AG09309 (cell line): ENCODE measurements at places on chromosomes 3 and 15.

- DNase-seq = no peak
Observed at GRCh38 chr3:143850877-143851276, 2.6 kb upstream of the SLC9A9 start.

DNA sequence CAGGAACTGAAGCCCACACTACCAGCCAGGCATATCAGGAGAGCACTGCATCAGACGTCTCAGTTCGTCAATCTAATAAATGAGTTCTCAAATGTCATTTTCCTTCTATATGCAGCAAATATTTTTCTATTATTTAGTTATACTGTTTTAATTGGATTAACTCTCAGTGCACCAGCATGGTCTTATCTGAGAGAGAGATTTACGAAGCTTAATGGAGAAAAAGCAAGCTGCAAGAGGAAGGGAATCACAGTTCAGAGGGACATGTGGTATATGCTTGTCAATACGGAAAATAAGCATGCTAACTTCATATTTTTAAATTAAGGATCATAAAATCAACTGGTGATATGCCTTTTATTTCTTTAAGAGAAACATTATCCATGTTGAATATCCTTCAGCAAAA is 213.1 kb upstream of the NECTIN3 start:
- DNase-seq = no peak

DNA sequence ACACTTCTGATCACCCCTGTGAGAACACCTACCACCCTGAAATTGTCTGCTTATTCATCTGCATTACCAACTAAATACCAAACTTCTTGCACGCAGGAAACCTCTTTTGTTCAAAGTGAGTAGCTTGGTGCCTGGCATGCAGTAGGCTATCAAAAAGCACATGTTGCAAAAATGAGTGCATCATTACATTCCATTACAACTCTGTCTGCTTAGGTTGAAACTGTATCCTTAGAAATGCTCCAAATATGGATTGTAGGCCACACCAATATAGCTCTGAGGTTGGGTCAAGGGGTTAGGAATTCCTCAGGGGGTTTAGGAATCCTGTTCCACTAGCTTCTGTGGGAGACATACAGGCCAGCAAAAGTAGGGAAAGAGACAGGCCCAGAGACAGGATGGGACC is 107.2 kb downstream of the THRB start:
- DNase-seq = no peak

DNA sequence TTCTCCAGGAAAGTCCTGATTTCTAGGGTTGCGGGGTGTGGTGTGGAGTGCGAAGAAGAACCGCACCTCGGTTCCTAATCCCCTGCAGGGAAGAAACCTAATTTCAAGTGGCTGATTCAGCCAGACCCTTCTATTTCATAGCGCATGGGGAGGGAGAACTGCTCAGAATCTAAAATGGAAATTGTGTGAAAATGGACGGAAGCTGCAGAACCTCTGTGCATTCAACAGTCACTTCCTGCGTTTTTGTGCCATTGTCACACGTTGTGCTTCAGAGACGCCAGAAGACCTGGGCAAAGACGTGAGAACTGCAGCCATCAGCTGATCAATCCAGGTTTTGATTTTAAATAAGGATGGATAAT is 1.2 kb downstream of the SIDT1 start:
- DNase-seq = no peak

DNA sequence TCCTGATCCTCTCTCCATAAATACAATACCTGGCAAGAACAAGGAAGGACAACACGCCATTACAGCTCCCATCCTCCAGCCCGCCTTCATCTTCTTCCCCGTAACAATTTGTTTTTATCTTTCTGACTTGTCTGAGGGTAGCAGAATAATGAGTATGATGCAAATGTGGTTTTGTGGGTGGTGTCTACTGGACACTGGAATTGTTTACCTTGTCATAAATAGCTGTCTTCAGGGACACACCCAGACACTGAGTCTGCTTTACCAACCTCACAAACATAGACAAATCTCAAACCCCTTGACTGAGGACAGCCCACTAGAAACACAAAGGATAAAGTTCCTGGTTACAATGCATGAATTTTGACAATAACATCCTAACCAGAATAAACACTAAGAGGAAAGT is 13.4 kb downstream of the WDR72 start:
- DNase-seq = no peak

DNA sequence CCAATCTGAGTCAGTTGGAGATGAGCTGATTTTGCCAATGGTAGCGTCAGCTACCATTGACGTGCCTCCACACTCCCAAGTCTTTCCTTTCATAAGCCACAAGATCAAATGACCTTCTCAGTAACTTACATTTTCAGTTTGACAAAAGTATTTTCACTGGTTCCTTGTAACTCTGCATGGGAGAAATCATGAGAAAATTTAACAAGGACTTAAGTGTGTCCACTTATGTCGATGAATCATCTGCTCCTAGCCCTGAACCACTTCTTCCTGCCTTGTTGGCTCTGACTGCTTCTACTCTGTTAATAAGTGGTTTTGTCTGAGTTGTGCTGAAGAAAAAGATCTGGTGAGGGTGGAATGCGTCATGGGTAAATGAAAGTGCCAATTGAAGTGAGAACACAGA is 101.2 kb downstream of the NFKBIZ start:
- DNase-seq = peak; percentile 99

DNA sequence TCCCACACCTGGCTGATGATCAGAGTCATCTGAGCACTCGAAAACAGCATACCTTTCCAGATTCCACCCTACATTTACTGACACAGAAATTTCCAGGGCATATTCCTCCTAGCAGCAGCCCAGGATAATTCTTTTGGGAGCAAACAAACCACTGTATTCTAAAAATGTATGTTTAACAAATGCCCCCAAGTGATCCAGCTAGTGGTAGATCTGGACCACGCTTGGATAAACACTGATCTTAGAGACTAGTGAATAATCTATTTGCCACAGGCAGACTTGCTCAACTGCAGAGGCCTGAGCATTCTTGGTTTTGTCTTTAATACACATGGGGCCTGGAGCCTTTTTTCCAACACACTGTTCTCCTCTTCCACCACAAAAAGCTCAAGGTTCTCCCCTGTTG is 89.6 kb downstream of the TM4SF4 start:
- DNase-seq = no peak

DNA sequence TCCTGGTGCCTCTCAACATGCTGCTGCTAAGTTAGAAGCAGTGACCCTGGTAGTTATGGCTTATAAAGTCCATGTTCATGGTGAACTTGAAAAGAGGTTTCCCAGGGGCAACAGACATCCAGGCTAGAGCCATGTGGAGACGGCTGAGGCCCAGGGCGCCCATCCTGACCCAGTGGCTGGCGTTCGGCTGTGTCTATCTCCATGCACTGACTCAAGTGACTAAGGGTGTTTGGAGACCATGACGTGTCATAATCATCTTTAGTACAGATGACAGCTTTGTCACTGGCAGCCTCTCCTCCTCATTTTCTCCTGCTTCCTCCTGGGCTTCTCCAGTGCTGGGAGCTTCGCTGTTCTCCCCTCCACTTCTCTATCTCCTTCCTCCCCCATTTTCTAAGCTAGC is 287.4 kb upstream of the LYSMD4 start:
- no peak for DNase-seq

GRCh38 chr3:38149708-38150107 is 11.2 kb downstream of the MYD88 start:
- no peak for DNase-seq

DNA sequence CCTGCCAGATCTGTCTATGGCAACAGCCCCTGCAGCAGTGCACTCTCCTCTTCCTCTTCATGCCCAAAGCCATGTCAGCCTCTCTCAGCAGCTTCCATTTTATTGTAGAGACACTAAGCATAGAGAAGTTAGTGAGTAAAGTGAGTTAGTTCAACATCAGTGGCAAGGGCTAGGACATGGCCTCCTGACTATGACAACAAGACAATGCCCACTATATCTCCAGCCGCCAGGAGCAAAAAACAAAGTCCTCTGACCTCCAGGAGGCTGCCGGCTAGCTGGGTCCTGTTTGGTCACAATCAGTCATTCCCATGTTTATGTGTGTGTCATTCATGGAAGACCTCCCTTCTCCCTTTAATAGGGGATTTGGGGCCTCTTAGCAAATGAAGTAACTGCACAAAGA is 14.9 kb downstream of the NR1I2 start:
- no peak for DNase-seq

DNA sequence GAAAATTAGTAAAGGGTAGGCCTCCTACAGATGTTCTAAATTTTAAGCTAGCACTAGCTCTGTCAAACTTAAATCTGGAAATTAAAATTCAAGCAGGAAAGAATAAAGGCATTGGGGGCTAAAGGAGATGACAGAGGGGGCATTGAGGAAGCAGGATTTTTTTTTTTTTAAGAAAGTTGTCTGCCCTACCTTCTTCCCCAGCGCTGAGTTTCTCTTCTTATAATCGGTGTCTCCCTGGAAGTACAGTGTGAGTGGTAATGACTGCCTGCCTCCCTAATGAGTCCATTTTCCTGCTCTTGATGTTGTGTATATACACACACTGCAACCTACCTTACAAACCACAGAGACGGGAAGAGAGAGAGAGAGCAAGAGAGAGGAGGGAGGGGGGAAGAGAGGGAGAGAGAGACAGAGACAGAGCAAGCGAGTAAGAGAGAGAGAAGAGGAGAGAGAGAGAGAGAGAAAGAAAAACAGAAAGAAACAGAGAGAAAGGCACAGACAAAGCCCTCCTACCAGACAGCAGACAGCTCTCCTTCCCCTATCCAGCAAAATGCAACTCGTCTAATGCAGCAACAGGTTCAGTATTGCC is 47.0 kb downstream of the ZBTB20 start:
- DNase-seq = peak; percentile 25

GRCh38 chr3:155661042-155661441 is 83.8 kb downstream of the PLCH1 start:
- DNase-seq = no peak

DNA sequence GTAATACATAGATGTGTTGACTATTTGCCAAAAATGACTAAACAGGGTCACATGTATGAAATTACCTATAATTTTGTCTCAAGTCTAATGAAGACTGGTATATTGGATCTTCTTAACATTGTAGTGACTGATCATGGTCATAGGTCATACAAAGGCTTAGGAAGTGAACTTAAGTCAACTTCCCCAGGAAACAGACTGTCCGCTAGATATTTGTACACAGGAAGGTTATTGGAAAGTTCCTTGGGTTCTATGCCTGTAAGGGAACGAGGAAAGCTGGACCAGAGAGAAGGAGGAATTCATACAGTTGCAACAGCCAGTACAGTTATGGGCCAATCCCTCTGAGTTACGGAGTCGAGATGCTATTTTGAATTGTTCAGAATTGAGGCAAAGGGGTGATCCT is 462.0 kb upstream of the THRB start:
- DNase-seq = no peak

GRCh38 chr3:73759297-73759711 is 134.6 kb upstream of the PDZRN3 start:
- DNase-seq = no peak

DNA sequence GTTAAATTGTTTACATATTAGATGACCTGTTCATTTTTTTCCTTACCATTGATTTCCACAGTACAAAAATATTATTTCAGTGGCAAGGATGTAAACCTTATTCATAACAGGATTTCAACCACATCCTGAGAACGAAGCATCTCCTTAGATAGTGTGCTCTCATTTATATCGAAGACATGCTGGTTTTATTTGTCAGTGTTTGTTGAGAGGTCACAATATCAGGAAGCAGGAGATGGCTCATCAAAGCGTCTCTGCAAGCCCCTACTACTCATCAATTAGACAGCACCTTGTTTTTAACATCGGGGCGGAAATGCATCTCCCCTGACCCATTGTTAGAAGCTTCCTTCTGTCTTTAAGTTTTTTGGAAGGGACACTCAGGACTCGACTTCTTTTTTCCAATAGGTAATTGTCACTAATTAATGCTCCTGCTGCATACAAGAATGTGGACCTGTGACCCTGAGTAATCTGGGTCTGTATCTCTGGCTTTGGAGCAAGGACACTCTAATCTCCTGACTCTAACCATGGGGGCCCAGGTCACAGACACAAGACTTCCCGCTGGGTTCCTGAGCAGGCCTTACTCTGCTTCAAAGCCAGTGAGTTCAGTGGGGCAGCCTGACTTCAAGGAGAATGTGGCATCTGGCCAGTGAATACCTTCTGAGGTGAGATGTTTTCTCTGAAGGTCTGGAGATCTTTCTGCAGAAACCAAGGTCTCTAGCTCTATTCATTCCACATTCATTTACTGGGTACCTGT is 50.3 kb downstream of the MECOM start:
- no peak for DNase-seq

- DNase-seq = no peak
Observed at GRCh38 chr3:38805004-38805403, 11.0 kb downstream of the SCN10A start.

DNA sequence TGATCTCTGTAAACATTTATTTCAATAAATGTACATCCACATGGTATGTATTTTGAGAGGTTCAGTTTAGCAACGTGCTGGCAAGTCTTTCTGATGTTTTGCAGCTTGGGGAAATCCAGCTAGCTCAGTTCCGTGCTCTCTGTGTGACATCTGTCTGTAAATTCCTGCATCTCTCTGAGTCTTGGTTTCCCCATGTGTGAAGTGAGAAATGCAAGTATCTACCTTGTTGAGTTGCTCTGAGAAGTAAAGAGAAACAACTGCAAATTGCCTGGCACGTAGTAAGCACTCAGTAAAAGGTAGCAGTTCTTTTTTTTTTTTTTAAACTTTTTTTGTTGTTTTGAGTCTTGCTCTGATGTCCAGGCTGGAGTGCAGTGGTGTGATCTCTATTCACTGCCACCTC is 30.2 kb upstream of the MORF4L1 start:
- no peak for DNase-seq

GRCh38 chr3:171528102-171528501 is 67.9 kb upstream of the TNIK start:
- DNase-seq = no peak

- no peak for DNase-seq
Observed at GRCh38 chr3:38163841-38164642, 1.3 kb upstream of the OXSR1 start.

- peak; percentile 21 for DNase-seq
Observed at GRCh38 chr15:63986751-63987341, 59.4 kb downstream of the DAPK2 start.

DNA sequence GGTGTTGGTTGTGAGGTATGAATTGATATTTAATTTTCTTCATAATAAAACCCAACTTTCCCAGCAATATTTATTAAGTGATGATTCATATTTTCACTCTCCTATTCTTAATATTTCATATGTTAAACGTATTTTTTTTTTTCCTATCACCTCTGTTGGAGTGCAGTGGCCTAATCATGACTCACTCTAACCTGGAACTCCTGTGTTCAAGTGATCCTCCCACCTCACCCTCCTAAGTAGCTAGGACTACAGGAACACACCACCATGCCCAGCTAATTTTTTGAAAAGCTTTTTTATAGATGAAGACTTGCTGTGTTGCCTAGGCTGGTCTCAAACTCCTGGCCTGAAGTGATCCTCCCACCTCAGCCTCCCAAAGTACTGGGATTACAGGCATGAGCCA is 8.6 kb downstream of the PARP15 start:
- no peak for DNase-seq

- DNase-seq = no peak
Observed at GRCh38 chr3:171616798-171617197, 156.6 kb upstream of the TNIK start.

- no peak for DNase-seq
Observed at GRCh38 chr15:84552896-84553295, 47.9 kb upstream of the ZSCAN2 start.

- no peak for DNase-seq
Observed at GRCh38 chr3:23916152-23916885, 471 bp downstream of the NKIRAS1 start.
